ENCODE measurements at places on chromosomes 3 and 15.

DNA sequence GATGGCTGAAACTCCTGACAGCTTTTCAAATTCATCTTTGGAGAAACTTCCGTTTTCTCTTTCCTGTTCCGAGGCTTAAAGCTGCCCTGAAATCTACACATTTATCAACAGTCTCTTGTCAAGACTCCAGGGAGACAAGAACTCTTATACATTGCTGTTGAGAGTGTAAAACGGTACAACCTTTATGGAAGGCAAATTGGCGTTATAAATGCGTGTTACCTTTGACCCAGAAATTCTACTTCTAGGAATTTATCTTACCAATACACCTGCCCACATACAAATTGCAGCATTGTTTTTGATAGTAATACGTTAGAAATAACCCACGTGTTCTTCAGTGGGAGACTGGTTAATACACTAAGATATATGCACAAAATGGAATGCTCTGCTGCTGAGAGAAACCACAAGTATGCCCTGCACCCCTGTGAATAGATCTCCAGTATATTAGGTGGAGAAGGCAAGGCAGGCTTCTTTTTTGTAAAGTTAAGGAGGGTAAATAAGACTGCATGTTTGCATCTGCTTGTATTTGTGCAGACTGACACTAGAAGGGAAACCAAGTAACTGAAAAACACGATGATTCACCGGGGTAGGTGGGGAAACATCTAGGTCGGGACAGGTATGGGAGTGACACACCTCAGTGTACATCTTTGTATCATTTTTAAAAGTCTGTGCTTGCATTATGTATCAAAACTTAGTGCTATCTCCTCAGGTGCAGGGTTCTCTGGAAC lies 97.5 kb downstream of the IGF1R start:
- DNase-seq: no peak

GRCh38 chr3:127538569-127538968 lies 52.0 kb downstream of the TPRA1 start:
- no peak for DNase-seq

- DNase-seq: no peak
Observed at GRCh38 chr15:25886498-25887140, 23.5 kb upstream of the ATP10A start.

DNA sequence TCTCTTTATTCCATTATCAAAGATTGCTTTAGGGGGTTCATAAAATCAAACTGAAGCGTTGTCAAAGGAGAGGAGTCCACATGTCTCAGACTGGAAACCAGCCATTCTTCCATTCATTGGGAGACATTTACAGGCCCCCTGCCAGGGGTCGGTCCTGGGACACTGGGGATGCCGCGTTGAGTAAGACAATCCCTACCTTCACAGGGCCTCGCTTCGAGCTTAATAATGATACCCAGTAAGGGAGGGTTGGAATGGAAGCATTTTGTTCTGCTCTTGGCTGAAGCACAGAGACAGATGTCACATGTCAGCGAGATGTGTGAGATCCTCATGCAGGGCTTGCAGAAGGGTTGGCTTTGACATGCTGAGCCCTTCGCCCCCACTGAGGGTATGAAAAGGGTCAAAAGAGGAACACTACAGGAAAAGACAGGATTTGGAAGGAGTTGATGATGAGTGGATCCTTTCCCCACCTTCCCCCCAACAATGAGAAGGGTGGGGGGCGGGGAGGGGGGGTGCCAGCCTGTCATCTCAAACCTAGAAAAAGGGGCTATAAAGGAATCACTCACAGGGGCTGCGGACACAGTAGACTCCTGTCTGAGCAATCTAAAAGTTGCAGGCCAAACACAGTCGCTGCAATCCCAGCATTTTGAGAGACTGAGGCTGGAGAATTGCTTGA lies 25.6 kb upstream of the ARL8B start:
- no peak for DNase-seq

DNA sequence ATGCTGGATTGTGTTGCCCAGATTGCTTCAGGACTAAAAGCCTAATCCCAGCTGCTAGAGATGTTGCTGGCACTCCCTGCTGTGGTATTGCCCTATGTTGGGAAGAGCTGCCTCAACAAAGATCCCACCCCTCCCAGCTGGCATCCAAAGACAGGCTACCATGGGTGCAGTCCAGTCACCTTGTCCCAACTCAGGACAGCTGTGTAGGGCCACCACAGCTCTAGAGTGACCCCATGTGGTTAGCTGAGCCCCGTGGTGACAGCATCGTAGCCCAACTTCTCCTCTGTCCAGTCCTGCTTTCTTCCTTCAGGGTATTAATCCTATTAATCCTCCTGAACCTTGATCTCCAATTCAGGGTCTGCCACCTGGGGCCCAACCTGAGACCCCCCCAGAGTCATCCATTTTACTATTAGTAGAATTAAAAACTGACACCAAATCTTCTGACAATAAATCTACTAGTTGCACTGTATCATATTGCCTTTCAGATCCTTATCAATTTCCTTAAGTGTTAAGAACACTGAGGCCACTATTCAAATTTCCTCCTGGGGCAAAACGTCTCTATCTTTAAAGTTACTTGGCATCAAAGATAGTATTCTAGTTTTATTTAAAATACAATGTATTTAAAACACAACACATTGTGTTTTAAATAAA lies 83.5 kb downstream of the AQP9 start:
- peak; percentile 70 for DNase-seq

DNA sequence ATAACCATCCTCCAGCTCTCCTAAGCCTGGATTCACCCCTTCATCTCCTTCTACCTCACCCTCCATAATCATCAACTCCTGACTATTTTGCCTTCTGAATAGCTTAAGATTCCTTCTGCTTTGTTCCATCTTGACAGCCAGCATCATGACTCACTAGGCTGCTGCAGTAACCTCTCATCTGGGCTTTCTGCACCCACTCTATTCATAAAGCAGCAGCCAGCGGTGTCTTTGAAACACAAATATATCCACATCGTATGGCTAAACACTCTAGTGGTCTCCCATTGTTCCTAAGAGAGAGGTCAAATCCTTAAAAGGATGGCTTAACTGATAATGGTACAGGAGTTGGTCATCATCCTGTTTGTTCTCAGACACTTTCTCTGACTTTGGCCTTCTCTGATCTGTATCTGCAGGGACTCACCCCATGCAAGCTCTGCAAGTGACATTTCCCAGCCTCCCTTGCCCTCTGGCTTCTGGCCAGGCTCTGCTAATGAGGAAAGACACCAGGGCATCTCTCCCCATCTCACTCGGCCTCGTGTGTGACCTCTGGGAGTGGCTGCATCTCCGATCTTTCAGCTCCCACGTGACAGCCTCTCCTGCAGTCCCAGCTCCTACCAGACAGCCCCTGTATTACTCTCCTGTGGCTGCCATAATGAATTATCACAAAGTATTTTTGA lies 6.2 kb downstream of the GRK7 start:
- DNase-seq: no peak

DNA sequence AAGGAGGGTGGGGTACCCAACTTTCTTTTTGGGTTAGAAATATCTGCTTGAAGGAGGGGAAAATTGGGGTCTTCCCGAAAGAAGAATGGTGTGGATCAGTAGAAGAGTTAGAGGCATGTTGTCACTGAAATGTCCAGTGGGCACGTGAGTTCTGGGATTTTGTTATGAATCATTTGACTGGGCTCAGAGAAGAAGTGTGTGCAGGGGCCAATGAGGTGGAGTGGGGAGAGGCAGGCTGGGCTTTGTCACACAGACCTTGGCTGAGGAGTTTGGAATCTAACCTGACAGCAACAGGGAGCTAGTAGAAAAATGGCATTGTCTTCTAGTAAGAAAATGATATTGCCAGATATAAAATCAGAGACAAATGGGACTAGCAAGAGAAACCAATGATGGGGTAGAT lies 436.8 kb downstream of the MFSD1 start:
- no peak for DNase-seq

DNA sequence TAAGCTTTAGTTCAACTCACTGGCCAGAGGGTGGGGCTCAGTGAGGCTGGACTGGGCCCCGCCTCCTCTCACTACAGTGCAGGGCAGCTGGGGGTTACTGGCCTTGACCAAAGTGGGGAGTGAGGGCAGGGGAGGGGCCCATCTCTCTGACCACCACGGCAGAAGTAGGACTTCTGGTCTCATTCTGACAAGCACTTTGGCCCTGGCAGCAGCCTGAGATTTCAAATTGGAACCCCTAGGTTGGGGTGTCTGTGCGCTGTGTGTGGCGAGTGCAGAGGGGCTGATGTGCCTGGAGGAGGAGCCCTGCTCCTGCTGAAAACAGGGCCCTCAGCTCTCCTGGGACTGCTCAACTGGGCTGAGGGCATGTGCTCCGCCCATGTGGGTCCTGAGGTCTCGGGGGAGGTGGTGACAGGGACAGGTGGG lies 60.3 kb upstream of the RPL32 start:
- no peak for DNase-seq

- DNase-seq: peak; percentile 41
Observed at GRCh38 chr3:191329654-191330529, at the start of gene UTS2B. TSS of gene UTS2B (minus strand) at chr3:191330526. CDS start at chr3:191282189, 48,337 bp downstream.

- DNase-seq: no peak
Observed at GRCh38 chr3:142912402-142913172, 23.7 kb upstream of the PCOLCE2 start.

Measured in urothelium cell line (cell line).